Non-pigmented ciliary epithelial cell (primary cell): ENCODE measurements at places on chromosomes 1 and 21.

- no peak for DNase-seq
Measured at GRCh38 chr21:35587841-35588380, 472.4 kb downstream of the SETD4 start.

DNA sequence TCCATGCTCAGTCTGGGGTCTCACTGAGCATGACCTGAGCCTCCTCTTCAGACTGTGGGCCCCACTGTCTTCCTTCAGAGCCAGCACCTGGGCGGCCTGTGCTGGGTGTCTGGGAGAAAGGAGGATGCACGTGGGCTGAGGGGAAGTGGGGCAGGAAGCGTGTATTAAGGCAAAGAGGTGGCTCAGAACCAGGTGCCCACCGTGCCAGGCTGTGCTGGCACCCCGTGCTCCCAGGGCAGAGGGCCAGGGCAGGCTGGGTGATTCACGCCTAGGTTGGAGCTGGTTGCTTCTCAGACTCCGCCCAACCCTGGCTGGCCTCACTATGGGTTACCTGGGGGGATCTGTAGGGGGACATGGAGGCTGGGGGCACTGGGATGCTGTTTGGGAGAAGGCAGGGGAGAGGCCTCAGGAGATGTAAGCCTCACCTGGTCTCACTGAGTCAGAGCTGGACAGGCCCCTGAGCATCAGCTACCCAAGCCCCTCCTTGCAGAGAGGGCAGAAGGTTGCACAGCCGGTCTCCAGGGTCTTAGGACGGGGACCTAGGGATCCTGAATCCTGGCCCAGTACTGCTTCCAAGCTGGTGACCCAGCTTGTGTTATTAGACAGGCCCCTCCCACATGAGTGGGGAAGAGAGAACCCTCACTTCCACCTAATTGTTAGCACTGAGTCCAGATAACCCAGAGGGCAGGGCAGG is 18.6 kb upstream of the PADI1 start:
- no peak for DNase-seq

DNA sequence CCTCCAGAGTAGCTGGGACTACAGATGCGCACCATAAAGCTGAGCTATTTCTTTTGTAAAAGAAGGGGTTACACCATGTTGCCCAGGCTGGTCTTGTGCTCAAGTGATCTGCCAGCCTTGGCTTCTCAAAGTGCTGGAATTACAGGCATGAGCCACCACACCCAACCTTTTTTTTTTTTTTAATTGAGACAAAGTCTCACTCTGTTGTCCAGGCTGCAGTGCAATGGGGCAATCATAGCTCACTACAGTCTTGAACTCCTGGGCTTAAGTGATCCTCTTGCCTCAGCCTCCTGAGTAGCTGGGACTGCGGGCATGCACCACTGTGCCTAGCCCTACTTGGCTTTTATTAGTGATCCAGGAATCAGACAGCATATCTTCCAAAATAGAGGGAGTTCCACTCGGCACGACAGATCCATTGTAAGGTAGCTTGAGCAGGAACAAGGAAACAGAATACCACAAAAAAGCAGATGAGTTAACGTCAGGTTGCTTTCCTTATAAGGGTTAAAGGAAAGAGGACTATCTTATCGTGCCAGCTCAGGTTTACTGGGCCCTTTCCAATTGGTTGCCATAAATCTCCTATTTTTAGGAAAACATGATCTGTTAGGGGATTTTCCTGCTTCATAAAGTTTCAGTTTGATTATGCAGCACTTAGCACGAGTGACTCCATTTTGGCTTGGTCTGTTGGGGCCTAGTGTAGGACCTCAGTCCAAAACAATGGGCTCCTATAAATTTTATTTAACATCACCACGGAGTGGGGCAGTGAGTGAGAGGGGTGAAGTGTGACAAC is 45.2 kb downstream of the NENF start:
- DNase-seq: no peak

- no peak for DNase-seq
Measured at GRCh38 chr1:210653771-210654170, 325.1 kb downstream of the HHAT start.

DNA sequence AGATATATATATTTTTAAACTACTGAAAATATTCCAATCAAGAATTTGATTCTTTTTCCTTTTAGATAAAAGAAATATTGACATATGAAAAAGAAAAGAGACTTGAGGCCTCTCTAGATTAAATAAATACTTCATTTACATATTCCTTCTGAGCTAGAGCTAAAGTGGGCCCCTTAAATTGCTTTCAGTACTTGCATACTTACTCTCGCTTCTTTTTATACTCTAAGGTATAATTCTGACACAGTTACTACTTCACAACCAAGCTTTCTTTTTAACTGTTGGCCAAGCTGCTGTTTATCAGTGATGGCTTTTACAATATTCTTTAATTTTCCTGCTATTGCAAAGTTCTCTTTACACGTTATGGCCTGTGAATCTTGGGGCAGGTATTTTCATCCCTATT is 24.6 kb downstream of the EXTL2 start:
- DNase-seq: no peak

GRCh38 chr1:110515891-110516290 is 3.1 kb downstream of the KCNA10 start:
- no peak for DNase-seq

- no peak for DNase-seq
Measured at GRCh38 chr1:243497939-243498681, 242.3 kb downstream of the SDCCAG8 start.

- no peak for DNase-seq
Measured at GRCh38 chr1:229203030-229203751, 67.7 kb upstream of the RAB4A start.

GRCh38 chr1:244047621-244048255 is 3.3 kb upstream of the ZBTB18 start:
- DNase-seq: no peak

DNA sequence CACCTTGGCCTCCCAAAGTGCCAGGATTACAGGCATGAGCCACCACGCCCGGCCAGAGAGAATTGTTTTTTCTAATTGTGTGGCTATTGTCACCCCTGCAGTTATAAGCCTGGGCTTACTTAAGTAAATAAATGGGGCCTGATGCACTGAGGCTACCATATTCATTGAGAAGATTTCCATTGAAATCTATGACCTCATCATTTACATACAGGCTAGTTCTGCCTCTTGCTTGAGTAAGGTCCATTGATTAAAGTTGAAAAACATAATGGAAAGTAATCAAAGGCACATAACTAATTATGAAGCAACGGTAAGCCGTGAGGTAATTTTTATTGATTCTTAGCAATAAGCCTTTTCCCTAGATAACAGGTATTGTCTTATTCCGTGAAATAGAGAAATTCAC is 788.9 kb downstream of the ADGRL2 start:
- DNase-seq: no peak

GRCh38 chr1:81129366-81129765 is 671.4 kb upstream of the ADGRL2 start:
- DNase-seq: no peak

DNA sequence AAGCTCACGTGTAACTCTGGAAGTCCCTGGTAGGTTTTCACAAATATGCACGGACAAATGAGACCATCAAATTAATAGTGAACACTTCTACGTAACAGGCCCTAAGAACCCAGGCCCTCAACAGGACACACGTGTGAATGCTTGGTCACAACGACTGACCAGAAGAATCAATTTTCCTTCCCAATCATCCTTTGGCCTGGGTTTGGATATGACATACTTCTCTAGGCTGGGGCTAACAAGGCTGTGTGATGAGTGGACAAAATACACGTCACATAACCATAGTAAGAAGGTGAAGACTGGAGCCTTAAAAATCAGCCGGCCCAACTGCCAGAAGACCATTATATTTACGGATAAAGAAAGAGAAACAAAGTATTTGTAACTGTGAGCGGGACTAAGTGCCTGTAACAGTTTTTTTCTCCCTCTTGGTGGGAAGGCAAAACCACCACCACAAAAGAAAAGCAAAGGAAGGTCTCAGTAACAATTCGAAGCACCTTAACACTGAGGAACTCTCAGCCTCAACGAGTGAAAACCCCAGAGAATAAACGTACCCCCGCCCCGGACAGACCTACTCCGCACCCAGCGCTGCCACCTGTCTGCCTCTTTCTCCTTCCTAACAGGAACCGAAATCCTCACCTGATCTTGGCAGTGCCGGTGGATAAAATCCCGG is 450 bp downstream of the SDE2 start:
- no peak for DNase-seq

GRCh38 chr1:17757426-17757825 is 2.3 kb downstream of the ACTL8 start:
- no peak for DNase-seq

- DNase-seq: no peak
Measured at GRCh38 chr1:45820173-45820572, 16.8 kb downstream of the MAST2 start.

GRCh38 chr21:30058928-30059327 is 107.7 kb downstream of the CLDN17 start:
- DNase-seq: no peak

GRCh38 chr1:62438163-62438562 is 1.3 kb downstream of the USP1 start:
- no peak for DNase-seq

DNA sequence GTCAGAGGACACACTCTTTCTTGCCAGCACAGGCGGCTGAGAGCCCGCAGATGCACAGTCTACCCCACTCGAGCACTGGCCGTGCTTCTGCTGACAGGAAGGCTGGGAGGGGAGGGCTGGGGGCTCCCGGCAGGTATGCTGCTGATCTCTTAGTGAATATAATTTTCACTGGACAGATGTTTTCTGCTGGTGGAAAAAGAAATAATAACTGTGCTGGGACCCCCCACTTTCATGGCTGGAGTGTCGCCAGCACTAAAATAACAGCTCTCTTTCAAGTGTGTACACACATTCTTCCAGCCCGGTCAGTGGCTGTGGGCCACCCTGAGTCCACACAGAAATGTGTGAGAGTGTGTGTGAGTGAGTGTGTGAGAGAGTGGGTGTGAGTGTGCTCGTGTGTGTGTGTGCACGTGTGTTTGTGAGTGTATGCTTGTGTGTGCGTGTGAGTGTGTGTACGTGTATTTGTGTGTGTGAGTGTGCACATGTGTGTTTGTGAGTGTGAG is 167.7 kb upstream of the USP24 start:
- no peak for DNase-seq

- no peak for DNase-seq
Measured at GRCh38 chr1:224251741-224252146, 68.7 kb downstream of the DEGS1 start.

- DNase-seq: no peak
Measured at GRCh38 chr1:203378556-203379245, 27.8 kb upstream of the FMOD start.

DNA sequence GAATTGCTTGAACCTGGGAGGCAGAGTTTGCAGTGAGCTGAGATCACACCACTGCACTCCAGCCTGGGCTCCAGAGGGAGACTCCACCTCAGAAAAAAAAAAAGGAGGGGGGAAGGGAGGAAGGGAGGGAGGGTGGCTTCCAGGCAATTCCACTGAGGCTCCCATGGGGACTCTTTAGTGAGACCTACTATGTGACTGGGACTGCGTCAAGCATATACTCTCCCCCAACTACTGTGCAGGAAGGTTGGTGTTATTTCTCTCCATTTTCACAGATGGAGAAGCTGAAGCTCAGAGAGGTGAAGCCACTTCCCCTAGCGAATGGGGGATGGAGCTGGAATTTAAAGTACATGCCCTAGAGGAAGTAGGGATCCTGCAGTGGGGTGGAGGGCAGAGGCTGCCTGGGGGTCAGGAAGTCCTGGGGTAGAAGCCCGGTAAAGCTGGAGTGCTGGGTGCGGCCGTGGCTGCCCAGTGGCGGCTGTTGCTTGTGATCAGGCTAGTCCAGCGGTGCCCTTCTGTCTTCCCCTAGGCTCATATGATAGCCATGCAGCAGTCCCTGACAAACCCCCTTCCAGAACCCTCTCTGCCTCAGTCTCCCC is 40.3 kb downstream of the RAP1GAP start:
- DNase-seq: no peak

- DNase-seq: no peak
Measured at GRCh38 chr1:60896701-60897363, 185.5 kb upstream of the NFIA start.

- DNase-seq: no peak
Measured at GRCh38 chr1:51907079-51907702, 28.7 kb upstream of the NRDC start.

DNA sequence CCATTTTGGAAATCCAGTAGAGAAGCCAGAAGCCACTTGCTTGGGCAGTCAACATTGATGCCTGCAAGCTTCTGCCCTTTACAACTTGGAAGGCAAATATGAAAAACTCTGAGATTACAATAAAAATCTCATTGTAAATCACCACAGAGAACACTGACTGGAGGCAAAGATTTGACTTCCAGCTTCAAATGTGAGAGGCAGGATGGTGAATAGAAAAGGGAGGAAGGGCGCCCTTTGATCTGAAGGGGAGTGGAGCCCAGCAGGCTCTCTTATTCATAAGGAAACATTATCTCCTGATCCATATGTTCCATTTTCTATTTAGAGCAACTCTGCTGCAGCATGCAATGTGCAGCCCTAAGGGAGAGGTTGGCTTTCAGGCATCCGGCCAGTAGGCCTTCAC is 348.3 kb downstream of the AJAP1 start:
- DNase-seq: no peak

DNA sequence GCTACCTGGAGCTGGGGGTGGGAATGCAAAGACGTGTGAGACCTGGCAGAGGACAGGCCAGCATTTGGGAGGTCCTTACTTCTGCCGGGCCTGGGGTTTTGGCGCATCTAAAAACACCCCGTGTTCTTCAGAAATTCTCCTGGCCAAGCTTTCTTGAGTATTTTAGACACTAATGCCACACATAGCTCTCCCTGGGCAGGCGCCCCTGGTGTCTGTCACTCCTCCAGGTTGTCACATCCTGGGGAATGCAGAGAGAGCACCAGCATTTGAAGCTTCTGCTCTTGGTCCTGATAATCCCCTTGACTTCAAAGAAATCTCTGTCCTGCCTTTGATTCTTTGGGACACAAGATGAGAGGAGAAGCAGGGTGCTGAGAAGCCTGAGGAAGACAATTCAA is 6.0 kb downstream of the CAPN9 start:
- no peak for DNase-seq

DNA sequence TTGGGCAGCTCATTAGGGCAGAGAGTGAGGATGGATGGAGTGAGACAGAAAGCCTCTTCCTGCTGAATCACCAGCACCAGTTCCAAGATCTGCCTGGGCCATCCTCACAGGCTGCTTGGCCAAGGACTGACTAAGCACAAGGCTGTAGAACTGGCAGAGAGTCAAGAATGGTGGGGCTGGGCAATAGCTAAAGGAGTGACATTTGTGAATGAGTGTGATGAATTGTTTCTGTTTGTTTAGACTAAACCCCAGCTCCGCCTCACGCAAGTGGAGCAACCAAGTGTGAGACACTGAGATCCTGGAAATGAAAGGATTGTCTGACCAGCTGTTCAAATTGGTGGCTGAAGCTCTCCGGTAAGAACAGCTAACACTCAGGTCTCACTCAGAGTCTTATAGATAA is 38.6 kb downstream of the BRINP2 start:
- DNase-seq: peak; percentile 98

- DNase-seq: no peak
Measured at GRCh38 chr1:114896795-114897194, 42.1 kb downstream of the SYCP1 start.

GRCh38 chr1:155437405-155437804 is 116.7 kb downstream of the RUSC1 start:
- DNase-seq: no peak
